MG63 (cell line): ENCODE measurements at places on chromosomes 12 and 14. TPM values are rescaled to one million over a fixed set of nuclear protein-coding genes. Genes with fewer than 3 reads are reported as not detected.
A peak's percentile ranks its signal among the peaks of the same experiment; 100 is the strongest.

DNA sequence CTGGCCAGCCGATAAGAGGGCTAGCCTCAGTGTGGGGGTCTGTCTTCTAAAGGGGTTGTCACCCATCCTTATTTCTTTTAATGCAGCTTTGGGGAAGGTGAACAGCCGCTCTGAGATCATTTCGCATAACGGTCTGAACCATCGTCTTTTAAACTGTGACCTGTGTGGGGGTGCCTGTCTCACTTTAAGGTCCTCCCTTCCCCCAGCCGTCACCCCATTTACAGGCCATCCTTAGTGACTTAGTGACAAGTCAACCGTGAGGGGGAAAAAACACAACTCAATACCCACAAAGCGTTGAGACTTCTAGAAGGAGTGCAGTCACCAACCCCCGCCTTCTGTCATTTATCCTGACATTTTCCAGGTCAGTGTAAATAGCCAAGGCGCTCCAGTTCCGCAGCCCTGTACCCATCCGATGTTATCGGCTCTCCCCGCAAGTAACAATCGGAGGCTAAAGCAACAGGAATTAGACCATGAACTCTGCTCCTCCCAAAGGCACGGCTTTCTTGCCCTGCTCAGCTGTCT is 505 bp upstream of the DENND5B start:
- no peak for DNase-seq

- DNase-seq = no peak
Observed at GRCh38 chr12:20474443-20474842, 106.1 kb downstream of the PDE3A start.

DNA sequence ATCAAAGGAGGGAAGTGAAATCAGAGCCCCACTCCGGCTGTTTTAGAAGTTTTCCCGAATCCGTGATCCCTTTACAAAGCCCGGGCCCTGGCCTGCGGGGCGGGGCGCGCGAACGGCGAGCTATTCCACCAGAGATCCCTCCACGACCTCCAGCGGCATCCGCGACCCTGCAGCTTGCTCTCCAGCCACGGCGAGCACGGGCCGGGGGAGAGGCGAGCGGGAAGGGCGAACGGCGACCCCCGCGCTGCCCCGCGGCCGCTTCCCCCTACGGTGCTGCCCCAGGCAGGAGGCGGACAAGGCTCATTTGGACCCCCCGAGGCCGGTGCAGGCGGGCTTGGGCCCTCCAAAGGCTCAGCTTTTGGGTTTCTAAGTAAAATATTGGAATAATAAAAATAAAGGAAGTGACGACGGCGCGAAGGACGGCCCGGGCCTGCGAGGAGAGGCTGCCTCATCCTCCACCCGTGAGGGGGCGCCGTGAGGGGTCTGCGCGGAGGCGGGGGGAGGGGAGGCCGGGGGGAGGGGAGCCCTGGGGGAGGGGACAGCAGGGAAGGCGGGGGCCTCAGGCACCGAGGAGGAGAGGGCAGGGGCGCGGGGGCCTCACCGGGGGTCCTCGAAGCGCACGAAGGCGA is 613 bp downstream of the SRSF9 start:
- DNase-seq = peak; percentile 28

DNA sequence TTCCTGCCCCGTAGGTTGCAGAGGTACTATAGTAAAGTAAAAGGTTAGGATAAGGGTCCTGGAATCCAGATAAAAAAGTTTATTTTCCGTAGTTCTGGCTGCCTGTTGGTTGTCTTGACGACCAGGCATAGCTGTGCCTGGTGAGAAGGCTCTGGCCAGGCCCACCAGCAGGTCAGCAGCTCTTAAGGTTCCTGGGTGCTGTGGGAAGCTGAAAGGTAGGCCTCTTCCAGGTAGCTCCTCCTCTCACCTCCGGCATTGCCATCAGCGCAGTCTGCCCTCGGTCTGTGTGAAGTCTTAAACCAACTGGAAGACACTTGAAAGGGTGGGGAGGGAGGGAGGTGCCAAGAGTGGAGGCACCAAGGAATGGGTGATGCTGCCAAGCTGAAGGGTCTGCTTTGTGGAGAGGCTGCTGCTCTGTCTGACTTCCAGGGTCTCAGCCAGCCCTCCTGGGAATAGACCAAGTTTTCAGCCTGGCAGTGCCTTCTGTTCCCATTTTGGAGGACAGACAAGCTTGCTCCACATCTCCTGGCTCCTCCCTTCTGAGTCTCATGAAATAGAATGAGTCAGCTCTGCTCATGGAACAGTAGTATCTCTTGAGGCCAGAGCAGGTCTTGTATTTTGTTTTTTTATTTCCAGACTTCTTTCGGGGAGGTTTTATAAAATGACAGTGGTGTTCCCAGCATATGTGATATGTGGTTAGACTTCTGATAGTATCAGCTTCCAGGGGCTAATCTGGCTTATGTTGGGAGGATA is 5.2 kb upstream of the ACADS start:
- peak; percentile 34 for DNase-seq

DNA sequence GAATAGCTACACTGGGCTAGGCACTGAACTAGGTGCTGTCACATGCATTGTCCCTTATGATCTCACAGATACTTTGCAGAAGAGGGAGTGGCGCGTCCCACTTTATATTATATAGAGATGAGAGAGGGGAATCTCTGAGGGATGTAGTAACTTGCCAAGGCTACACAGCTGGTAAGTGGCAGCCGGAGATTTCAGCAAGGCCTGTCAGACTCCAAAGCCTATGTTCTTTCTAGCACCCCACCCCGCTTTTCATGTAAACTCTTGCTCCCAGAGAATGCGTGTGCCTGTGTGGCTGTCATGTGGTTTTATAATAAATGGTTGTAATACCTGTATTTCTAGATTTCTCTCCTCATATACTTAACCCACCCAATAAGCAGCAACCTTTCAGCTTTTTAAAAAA is 39.1 kb downstream of the WDR20 start:
- no peak for DNase-seq

GRCh38 chr12:29198901-29199300 is 49.8 kb downstream of the FAR2 start:
- DNase-seq = no peak

- DNase-seq = no peak
Observed at GRCh38 chr14:65072256-65072655, 30.1 kb downstream of the MAX start.

DNA sequence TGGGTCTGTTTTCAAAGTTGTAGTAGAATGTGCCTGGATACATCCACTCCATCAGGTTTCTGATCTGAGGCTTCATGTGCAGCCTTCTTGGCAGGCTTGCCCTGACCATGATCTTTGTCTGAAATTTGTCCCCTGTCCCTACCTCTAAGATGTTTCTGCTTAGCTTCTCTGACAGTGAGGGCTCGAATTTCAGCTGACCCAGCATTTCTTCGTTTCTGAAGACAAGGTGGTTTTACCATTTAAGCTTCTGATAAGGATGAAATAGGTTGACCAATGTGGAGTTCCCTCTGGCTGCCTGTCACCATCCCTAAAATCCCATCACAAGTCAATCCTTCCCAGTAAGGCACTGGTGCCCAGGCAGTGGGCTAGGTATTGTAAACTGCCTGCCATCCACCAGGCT is 57.0 kb downstream of the CMKLR1 start:
- no peak for DNase-seq

- no peak for DNase-seq
Observed at GRCh38 chr12:96587691-96588090, 98.3 kb downstream of the CFAP54 start.

- DNase-seq = peak; percentile 75
Observed at GRCh38 chr12:53659011-53659551, 16.8 kb downstream of the ATP5MC2 start.

- peak; percentile 78 for DNase-seq
Observed at GRCh38 chr12:3453990-3454680, 36.9 kb upstream of the PRMT8 start.

- peak; percentile 44 for DNase-seq
Observed at GRCh38 chr14:76499399-76499798, 123.5 kb downstream of the ESRRB start.

DNA sequence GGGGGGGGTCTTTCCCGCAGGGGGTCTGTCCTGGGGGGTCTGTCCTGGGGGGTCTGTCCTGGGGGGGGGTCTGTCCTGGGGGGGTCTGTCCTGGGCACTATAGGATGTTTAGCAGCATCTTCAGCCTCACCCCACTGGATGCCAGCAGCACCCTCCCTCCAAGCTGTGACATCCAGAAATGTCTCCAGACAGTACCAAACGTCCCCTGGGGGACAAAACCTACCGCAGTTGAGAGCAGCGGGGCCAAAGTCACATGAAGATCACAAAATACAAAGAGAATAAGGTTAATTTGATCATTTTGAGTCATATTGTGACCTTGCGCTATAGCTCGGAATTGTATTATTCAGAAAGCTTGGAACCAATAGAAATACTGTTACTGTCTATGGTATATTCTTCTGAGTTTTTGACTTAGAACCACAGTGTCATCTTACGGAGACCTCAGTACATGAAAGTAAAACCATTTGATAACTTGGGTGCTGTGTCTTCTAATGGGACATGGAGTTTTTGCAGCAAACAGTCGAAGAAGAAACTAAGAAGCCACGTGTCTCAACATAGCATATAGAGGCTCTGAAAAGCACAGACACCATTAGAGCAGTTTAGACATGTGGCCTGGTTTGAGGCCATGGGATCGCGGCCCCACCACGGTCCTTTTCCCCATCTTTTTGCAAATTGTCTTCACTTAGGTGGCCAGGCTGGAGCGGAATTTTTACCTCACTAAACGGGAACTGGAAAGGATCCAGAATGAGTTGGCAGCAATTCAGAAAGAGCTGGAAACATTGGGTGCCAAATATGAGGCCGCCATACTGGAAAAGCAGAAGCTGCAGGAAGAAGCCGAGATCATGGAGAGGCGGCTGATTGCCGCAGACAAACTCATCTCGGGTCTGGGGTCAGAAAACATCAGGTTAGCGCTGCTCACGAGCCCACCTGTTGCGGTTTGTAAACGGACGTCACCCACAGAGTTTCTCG is 59.9 kb downstream of the CCDC92 start:
- no peak for DNase-seq

GRCh38 chr12:132888852-132889251 is 1.4 kb upstream of the CHFR start:
- no peak for DNase-seq

DNA sequence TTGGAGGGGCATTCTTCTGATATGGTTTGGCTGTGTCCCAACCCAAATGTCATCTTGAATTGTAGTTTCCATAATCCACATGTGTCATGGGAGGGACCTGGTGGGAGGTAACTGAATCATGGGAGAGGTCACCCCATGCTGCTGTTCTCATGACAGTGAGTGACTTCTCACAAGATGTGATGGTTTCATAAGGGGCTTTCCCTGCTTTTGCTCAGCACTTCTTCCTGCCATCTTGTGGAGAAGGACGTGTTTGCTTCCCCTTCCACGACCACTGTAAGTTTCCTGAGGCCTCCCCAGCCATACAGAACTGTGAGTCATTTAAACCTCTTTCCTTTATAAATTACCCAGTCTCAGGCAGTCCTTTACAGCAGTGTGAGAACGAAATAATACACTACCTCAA is 382.4 kb downstream of the VRK1 start:
- DNase-seq = no peak

DNA sequence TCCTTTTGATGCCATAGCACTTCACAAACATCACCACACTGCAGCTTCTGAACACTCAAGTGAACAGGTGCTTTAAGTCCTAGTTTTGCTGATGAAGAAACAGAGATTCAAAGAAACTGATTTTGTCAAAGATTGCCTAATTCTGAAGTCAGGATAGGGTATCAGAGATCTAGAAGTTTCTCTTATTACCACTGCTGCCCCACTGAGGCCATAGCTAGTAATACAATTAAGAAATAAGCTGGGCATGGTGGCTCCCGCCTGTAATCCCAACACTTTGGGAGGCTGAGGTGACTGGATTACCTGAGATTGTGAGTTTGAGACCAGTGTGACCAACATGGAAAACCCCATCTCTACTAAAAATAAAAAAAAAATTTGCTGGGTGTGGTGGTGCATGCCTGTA is 458.3 kb upstream of the SEL1L start:
- no peak for DNase-seq

DNA sequence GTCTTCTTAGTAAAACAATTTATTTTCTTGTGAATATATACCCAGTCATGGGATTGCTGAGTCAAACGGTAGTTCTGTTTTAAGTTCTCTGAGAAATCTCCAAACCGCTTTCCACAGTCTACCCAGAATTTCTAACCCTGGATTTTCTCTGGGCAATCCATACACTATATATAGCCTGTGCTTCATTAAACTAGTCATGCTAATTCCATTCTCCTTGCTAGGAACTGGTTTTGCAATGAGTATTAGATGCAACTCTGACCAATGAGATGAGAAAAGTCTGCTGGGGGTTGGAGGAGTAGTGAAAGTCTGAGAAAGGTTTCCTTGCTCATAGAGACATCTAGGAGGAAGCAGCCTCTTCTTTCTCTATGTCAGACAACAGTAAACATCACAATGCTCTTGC is 196.1 kb upstream of the CDKN3 start:
- no peak for DNase-seq

- no peak for DNase-seq
Observed at GRCh38 chr12:96981911-96982310, 74.9 kb downstream of the NEDD1 start.

DNA sequence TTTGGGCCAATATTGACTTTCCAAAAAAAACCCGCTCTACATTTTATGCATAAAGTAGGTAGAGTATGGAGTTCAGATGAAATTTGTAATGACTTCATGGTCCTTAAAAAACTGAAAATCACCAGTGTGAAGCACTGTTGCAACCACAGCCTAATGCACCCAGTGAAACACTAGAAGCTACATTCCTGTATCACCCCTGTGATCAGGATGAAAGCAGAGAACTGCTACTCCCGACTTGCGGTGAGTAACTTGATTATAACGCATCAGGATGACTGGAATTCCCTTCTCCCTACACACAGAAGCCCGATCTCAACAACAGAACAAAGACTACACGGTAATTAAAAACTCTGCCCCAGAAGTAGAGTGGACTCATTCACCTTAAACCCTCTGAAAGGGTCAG is 33.8 kb downstream of the SPTB start:
- no peak for DNase-seq

- DNase-seq = no peak
Observed at GRCh38 chr14:105411985-105412770, 7.4 kb upstream of the MTA1 start.

NRIP2 gene
- not detected in 2 replicates for total RNA-seq

APOF gene
- total RNA-seq = not detected in 2 replicates

GPRC5D gene
- total RNA-seq = not detected in 2 replicates

SERPINA9 gene
- not detected in 2 replicates for total RNA-seq

LRP10 gene
- total RNA-seq = 6.4 and 21.9 TPM in 2 replicates

ANG gene
- total RNA-seq = 0.42 and 3.2 TPM in 2 replicates

BHLHE41 gene
- 0.03 TPM in 1 of 2 replicates, not detected in the other for total RNA-seq

HOTAIR gene
- total RNA-seq = 4.2 and 4.5 TPM in 2 replicates
